ENCODE measurements at places on chromosomes 3 and 15. TPM values are rescaled to one million over a fixed set of nuclear protein-coding genes. Genes with fewer than 3 reads are reported as not detected.

The CXCR6 gene
- total RNA-seq = 1.4 TPM

DNA sequence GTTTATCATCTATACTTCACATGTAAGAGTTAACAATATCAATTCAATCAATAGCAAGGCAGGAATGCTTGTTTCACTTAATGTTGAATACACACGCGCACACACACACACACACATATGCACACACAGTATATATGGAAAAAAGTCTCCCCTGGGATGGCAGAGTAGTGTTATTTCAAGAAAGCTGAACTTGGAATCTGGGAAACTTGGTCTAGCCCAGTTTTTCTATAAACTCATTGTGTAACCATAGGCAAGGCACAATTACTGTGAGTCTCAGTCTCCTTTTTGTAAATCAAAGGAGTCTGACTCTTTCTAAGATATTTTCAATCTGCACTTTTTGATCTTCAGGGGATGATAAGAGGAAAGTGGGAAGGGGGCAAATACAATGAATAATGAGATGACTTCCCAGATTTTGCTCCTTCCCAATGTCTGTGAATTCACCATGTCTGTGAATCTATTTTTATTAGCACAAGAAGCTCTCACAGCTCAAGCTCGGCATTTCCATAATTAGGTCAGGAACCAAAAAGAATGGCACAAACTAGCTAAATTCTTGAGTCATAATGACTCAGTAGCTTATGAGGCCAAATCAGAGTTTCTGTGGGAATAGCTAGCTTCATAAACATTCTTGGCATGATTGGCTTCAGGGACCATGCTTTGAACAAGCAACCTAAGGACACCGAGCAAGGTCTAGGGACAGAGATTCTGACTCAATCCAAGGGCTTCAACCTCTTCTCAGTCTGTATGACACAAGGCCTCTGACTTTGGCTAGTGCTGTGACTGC, 227.4 kb upstream of the DCBLD2 start:
- peak overlapping the region; percentile 90 for H3K27ac ChIP-seq
- no peaks in the 10 kb centered on the region for H3K27me3 ChIP-seq
- H3K4me3 ChIP-seq = no peak overlapping the region
- peaks cover 8% of the 10 kb centered on the region for H3K4me1 ChIP-seq

GRCh38 chr3:17845026-17845812, 102.8 kb upstream of the TBC1D5 start:
- no peak overlapping the region for H3K4me3 ChIP-seq
- no peak for DNase-seq
- no peaks in the 10 kb centered on the region for H3K36me3 ChIP-seq

DNA sequence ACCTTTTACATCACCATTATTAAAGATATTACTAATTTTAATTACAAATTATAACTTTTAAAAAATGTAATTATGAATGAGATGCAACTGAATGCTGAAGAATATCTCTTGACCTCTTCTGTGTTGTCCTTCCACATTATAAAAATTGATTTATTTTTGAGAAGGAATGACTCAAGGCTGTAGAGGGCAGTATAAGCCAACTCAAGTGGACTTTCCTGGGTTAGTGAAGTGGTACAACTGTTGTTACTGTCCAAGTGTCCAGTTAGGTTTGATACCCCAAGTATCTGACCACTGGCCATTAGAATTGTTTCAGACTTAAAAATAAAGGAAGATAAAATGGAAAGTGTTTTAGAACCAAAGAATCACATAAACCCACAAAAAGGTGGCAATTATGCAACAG, 51.9 kb downstream of the BBX start:
- H3K27me3 ChIP-seq = no peaks in the 10 kb centered on the region
- H3K36me3 ChIP-seq = peaks cover 1% of the 10 kb centered on the region
- DNase-seq = no peak
- no peaks in the 10 kb centered on the region for H3K4me1 ChIP-seq

All from aorta (tissue), 5 donors.